HS-5 (cell line): ENCODE measurements at places on chromosomes 1 and 21.

- DNase-seq = no peak
Measured at GRCh38 chr1:27503844-27504587, 14.0 kb upstream of the WASF2 start.

DNA sequence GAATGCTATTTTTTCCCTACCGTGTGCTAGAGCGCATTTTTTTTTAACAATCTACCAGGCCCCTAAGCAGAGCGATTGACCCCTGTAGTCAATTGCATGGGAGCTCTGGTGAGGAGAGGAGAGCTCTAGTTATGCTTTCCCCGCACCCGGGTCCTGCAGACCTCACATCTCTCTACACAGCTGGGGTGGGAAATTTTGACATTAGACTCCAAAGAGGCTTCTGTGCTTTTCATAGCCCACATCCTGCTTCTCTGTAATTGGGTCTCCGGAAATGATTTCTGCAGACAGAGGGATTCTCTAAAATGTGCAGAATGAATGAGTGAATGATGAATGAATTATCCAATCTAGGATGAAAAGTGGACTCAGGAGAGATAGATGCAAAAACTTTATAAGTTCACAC lies 41.5 kb upstream of the DUSP10 start:
- no peak for DNase-seq

- no peak for DNase-seq
Measured at GRCh38 chr1:93014168-93014567, 52.9 kb upstream of the DIPK1A start.

DNA sequence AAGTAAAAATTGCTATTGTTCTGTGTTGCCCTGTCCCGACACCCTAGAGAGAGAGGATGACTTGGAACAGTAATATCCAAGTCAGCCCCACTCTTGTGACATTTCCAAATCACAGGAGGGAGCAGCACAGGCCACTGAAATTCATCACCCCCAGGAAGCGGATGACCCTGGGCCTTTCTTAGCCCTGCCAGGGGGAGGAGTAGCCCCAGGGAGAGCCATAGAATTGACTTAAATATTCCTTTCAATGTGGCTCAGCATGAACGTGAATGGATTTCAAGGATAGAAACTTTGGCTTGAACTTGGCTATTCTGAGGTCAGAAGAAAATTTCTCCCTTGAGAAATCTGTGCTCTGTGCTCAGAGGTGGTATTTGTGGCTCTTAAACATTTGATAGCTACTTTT lies 80.6 kb downstream of the CENPF start:
- no peak for DNase-seq

DNA sequence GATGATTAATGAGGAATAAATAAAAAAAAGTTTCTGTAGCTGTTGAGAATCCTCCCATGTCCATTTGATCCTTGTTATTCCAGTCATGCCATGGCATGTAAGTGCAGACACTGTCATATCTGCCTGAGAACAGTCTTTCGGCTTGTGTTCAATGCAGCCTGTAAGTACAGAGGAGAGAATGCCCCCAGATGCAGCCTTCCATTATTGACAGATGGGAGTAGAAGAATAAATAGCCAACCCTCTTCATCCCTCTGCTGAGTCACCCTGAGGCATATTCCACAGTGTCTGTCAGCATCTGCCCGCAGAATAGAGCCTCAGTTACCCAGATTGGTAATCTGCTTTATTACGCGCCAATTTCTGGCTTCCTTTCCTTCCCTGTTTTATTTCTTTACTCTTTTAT lies 139.4 kb downstream of the LRRC7 start:
- DNase-seq = no peak

DNA sequence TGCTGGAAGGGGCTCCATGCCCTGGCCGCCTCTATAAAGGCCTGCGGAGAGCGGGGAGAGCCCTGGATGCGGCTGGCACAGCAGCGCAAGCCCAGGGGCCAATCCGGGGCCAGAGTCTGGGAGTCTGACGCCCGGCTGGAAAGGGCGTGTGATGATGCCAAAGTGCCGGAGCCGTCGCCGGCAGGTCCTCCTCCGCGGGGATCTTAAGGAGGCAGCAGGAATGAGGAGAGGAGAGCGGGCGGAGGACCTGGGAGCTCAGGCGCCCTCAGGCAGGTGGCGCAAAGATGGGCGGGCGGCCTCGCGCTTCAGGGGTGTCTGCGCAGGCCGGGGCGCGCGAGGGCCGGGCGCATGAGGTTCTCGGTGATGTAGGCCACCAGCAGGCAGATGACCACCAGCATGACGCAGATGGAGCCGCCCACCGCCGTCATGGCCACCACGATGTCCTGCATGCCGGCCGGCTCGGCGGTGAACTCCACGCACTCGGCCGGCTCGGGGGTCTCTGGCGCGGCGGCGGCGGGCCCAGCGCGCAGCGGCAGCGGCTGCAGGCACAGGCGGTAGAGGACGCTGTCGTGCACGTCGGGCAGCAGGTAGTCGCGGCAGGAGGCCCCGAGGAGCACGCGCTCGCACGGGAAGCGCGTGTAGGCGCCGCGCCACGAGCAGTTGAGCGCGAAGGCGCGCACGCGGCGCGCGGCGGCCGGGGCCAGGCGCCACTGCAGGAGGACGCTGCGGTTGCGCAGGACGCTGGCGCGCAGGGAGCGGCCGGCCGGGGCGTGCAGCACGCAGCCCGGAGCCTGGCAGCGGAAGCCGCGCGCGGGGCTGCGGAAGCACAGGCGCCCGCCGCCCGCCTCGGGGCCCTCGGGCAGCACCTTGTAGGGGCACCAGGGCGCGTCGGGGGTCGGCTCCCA lies 653 bp downstream of the FNDC10 start:
- DNase-seq = no peak

DNA sequence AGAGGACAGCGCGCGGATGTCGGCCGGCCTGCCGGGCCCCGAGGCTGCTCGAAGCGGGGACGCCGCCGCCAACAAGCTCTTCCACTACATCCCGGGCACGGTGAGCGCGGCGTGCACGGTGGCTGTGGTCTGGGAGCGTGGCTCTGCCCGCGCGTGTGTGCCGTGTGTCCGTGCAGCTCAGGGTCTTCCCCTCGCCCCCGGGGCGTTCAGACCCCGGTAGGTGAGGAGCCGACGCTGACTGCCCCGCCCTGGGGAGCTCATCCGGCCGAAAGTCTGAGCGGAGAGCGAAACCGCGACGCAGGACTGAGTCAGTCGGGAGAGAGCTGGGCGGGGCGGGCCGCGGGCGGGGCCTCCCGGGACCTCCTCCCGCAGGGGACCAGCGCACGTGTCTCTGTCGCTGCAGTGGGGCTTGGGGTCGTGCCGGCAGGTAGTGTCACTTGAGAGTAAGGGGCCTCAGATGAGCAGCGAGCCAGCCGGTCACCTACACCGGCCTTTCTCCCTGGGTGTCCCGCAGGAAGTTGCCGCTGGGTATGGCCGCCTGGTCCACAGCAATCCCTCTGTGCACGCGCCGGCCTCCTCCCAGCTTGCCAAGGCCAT lies 520 bp downstream of the PLEKHN1 start:
- DNase-seq = peak; percentile 58

- DNase-seq = no peak
Measured at GRCh38 chr1:235047331-235047871, 81.2 kb downstream of the TOMM20 start.

DNA sequence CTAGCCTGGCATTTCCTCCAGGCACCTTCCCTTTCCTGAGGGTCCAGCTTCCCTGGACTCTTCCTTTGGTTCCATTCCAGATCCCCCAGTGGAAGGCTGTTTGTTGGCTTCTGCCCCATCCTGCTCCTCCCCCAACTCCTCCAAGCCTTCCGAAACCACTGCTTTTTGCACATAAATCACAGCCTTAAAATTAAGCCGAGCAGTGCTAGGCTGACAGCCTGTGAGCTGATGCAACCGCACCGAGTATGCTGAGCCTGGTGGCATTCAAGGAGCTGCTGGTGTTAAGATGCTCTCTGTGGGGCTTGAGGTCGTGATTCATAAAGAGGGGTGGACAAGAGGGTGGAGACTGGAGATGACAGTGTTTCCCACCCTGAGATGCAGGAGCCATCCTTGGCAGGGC lies 266.6 kb upstream of the C1orf174 start:
- no peak for DNase-seq
